ENCODE measurements at places on chromosomes 6 and 20. TPM values are rescaled to one million over a fixed set of nuclear protein-coding genes. Genes with fewer than 3 reads are reported as not detected.

Gene MAP7
- total RNA-seq = 3.8 TPM

Gene CRISP1
- not detected for total RNA-seq

Gene ZSCAN16
- 1.8 TPM for total RNA-seq

Gene PRICKLE4
- not detected for total RNA-seq

Gene SRMS
- not detected for total RNA-seq

Gene HNF4A
- not detected for total RNA-seq

Gene SEL1L2
- not detected for total RNA-seq

Gene ENPP4
- 2.8 TPM for total RNA-seq

Measured in smooth muscle cell of bladder (primary cell).